GM04503 (cell line): ENCODE measurements at places on chromosomes 13 and 19.

- no peak for DNase-seq
These were observed 250.4 kb downstream of the TSHZ3 start for GRCh38 chr19:31098836-31099235.

DNA sequence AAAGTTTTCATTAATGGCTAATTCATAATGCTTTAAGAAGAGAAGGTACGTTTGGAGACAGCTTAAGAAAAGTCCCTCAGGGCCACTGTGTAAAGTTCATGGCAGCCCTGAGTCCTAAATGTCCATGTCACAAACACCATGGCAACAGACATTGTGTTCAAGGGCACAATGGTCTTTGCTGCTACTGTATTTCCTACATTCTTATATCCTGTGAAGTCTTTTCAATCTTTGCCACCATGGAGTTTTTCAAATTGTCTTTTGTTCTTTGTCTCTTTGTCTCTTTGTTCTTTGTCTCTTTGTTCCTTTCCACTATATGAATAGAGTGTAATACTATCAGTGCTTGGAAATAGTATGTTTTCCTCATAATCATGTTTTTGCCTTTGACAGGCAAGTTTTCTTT, 178.8 kb downstream of the VWA8 start:
- no peak for DNase-seq

GRCh38 chr19:48511800-48512503, at the start of gene LMTK3:
Gene LMTK3 (minus strand): TSS chr19:48511835. CDS start chr19:48511576, 259 bp downstream.
- no peak for DNase-seq

GRCh38 chr13:75485286-75486062, 3.5 kb upstream of the TBC1D4 start:
- DNase-seq = no peak

- DNase-seq = no peak
These were observed 2.3 kb downstream of the KMT2B start for GRCh38 chr19:35720163-35720524.

- no peak for DNase-seq
These were observed 81.2 kb downstream of the TBC1D4 start for GRCh38 chr13:75400775-75401174.

DNA sequence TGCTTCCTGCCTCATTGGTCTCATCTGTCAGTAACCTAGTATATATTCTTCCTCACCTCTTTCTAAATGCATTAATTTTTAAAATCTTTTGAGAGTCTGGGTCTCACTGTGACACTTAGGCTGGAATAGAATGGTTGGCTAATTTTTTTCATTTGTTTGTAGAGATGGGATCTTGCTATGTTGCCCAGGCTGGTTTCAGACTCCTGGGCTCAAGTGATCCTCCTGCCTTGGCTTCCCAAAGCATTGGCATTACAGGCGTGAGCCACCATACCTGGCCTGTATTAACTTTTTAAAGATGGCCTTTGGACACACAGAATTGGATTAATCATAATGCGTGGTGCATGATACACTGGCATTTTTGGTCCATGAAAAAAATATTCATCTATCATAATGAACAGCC, 29.9 kb downstream of the SIPA1L3 start:
- DNase-seq = no peak

- no peak for DNase-seq
These were observed 253.6 kb downstream of the ATP8A2 start for GRCh38 chr13:25625414-25625813.

- no peak for DNase-seq
These were observed 9.5 kb upstream of the TYK2 start for GRCh38 chr19:10389863-10390262.

DNA sequence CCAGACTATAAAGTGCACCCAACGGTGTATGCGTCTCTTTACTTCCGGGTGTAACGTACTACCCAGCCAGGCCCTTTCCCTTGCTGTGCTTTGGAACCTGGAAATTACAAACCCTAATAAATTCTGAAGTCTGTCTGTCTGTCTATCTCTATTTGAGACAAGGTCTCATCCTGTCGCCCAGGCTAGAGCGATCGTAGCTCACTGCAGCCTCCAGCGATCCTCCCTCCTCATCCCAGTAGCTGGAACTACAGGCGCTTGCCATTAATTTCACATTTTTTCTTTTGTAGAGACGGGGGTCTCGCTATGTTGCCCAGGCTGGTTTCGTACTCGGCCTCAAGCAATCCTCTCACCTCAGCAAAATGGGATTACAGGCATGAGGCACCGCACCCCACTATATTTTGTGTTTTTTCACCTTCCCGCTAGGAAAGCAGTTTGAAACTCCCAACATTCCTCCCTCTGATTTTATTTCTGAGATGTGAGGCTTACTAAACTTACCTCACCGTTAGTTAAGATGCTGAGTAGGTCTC, 469 bp upstream of the RNF6 start:
- DNase-seq = peak; percentile 37

- DNase-seq = peak; percentile 1
These were observed 649 bp downstream of the UQCRFS1 start for GRCh38 chr19:29212356-29212647.

GRCh38 chr13:49616676-49617065, 11.6 kb upstream of the ARL11 start:
- DNase-seq = no peak

DNA sequence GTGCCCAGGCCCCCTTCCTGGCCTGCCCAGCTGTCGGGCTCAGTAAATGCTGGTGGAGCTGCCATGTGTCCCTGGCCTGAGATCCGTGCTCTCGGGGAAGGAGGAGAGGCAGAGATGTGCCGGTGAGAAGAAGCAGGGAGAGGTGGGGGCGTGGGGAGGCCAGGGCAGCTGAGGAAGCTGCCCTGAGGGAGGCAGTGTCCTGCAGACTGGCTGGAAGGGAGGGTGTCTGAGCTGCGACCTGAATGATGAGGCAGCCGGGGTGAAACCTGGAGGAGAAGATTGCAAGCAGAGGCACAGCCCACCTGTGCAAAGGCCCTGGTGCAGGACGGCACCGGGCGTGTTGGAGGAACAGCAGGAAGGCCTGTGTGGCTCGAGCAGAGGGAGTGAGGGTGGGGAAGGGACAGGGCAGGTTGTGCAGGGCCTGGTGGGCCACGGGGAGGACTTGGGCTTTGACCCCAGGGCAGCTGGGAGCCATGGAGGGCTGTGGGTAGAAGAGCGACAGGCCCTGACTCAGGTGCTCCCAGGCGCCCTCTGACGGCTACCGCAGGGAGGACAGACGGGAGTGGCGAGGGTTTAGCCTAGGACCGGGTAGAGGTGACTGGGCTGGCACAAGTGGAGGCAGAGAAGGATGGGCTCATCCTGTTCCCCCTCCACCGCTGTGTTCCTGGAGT, 14.0 kb upstream of the CELF5 start:
- DNase-seq = no peak

DNA sequence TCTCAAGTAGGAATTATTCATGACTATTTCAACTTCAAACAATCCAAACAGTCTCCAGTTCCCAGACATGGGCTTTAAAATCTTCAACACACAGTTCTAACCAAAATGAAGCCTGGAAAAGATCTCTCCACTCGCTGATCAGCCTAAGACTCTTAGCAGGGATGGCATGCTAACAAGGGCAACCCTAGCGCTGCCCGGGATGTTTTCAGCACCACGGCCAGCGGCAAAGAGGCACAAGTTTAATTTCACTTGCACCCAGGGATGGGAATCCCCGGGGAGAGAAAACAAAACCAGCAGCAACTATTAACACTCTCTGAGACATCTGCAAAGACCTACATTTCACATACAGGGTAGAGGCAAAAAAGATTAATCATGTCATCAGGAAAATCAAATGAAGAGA, 43.0 kb downstream of the CACNA1A start:
- no peak for DNase-seq

DNA sequence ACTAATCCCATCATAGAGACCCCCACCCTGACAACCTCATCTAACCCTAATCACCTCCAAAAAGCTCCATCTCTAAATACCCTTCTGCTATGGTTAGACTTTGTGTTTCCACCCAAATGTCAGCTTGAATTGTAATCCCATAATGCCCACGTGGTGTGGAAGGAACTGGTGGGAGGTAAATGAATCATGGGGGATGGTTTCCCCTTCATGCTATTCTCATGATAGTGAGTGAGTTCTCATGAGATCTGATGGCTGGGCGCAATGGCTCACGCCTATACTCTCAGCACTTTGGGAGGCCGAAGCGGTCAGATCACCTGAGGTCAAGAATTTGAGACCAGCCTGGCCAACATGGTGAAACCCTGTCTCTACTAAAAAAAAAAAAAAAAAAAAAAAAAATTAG, 2.6 kb downstream of the VMAC start:
- DNase-seq = no peak

- no peak for DNase-seq
These were observed 12.3 kb downstream of the DPF1 start for GRCh38 chr19:38211766-38212165.

GRCh38 chr19:5109560-5109959, 140.6 kb downstream of the KDM4B start:
- no peak for DNase-seq

GRCh38 chr19:9342610-9343304, 18.8 kb downstream of the ZNF559 start:
- DNase-seq = no peak

GRCh38 chr19:19407633-19407930, 2.1 kb downstream of the GATAD2A start:
- DNase-seq = no peak

DNA sequence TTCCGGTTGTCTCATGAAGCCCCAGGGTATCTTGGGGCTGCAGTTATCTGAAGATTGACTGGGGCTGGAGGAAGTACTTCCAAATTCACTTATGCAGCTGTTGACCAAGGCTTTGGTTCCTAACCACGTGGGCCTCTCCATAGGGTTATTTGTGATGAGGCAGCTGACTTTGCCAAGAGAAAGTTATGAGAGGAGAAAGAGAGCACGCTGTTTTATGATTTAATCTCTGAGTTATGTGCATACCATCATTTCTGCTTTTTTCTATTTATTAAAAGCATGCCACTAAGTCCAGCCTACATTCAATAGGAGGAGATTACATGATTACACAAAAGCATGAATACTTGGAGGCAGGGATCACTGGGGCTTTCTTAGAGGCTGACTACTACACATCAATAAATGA, 215.5 kb downstream of the NHLRC3 start:
- DNase-seq = no peak

DNA sequence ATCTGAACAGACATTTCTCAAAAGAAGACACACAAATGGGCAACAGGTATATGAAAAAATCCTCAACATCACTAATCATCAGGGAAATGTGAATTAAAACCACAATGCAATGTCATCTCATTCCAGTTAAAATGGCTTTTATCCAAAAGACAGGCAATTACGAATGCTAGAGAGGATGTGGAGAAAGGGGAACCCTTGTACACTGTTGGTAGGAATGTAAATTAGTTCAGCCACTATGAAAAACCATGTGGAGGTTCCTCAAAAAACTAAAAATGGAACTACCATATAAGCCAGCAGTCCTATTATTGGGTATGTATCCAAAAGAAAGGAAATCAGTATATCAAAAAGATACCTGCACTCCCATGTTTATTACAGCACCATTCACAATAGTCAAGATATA, 24.7 kb upstream of the ZC3H13 start:
- DNase-seq = no peak

GRCh38 chr19:38385804-38386257, 2.0 kb downstream of the GGN start:
- DNase-seq = no peak

DNA sequence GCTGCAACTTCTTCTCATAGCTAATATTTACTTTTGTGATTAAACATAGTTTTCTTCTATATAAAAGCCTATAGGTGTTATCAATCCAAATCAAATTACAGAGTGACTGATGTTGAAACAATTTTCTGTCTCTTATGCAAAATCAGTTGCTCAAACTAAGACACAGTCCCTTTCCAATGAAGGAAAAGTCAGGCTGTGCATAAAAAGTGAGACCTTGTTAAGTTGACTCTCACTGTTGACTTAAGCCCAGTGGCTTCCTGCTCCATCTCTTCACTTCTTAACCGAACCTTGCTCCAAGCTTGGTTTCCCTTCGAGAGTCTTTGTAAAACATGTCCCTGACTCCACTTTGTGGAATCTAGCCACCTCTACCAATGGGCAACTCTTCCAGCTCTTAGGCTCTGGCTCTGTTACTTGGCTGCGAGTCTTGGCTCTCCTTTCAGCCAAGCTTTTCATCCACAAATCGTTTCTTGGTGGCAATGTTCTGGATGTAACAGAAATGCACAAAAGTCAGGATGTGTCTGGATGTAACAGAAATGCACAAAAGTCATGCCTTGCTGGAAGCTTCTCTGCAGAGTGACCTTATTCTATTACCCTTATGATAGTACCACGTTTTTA, 118.9 kb downstream of the LIG4 start:
- no peak for DNase-seq

DNA sequence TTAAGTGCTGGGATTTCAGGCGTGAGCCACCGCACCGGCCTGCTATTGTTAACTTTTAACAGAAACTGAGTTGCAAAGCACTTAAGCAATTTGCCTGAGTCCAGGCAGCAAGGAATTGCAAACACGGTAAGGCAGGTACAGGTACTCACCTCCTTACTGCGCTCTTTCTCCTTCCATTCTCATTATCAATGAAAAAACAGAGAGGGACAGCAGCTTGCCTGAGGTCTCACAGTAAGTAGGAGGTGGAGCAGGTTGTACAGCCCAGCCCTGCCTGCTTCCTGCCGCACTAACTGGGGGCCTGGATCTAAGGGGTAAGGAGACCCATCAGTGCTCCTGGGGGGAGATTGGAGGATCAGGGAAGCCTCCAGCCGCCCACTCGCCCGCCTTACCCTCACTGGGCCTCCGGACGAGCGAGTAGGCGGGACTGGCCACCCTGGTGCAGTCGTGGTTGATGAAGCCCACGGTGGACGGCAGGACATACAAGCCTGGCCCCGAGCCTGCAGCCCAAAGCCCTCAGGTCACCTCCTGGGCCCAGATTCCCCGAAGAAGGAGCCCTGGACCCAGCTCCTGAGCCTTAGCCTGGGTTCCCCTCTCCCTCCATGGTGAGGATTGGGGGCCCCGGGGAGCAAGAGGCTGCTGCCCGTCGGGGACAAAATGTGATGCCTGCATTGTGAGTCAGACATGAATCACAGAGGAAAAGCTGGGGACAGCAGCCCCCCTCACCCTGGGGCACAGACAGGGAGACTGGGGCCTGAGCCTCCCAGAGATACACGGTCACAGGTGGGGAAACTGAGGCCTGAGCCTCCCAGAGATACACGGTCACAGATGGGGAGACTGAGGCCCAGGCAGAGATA, 11.4 kb upstream of the SHC2 start:
- DNase-seq = no peak

GRCh38 chr13:100545684-100546061, 42.9 kb downstream of the GGACT start:
- DNase-seq = no peak

GRCh38 chr13:39784347-39784746, 128.9 kb downstream of the COG6 start:
- no peak for DNase-seq

GRCh38 chr19:49817964-49818648, at the start of gene MED25:
Gene MED25 (plus strand): TSS chr19:49818289. CDS start chr19:49818342, 53 bp downstream.
- peak; percentile 53 for DNase-seq

DNA sequence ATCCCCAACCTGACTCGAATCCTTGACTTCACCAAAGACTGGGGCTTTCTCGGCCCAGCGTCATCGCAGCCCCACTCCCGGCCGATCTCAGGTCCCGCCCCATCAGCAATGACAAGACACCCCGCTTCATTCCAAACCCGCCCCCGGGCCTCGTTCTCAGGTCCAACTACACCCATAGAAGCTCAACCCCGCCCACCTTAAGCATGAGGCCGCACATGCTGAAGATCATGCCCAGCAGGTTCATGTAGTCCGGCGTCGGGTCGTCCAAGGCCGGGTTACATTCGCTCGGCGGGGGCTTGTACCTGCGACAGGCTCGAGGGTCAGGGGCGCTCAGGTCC, 2.3 kb downstream of the WDR83 start:
- DNase-seq = no peak

GRCh38 chr13:46728777-46729176, 68.2 kb downstream of the ESD start:
- DNase-seq = no peak
